ENCODE measurements at places on chromosomes 7 and 10.

- peaks cover 1% of the 10 kb centered on the region for H3K4me1 ChIP-seq
- DNase-seq = no peak
- no peaks in the 10 kb centered on the region for H3K36me3 ChIP-seq
- H3K27me3 ChIP-seq = peaks cover 25% of the 10 kb centered on the region
- no peak overlapping the region for H3K4me3 ChIP-seq
Measured at GRCh38 chr10:109966961-109967738, 40.6 kb upstream of the ADD3 start.

DNA sequence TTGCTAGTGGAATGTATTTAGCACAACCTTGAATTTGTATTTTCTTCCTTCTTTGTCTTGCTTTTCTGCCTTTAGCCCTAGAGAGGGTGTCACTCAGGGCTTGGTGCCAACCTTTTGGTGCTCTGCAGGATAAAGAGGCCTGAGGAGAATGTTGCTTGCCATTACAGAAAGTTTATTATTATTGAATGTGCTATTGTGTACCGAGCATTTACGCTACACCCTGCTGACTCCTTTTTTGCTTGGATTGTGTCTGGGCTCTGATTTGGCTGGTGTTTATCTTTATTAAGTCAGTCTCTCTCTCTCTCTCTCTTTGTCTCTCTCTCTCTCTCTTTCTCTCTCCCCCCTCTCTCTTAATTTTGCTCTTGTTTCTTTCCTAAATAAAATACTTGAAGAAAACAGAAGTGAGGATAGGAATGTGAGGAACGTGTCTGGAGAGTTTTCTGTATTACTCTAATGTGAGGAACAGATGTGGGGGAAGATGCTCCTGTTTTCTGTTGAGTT lies 284.4 kb upstream of the PHYHIPL start:
- no peaks in the 10 kb centered on the region for H3K27me3 ChIP-seq
- no peaks in the 10 kb centered on the region for H3K4me1 ChIP-seq
- H3K36me3 ChIP-seq = no peaks in the 10 kb centered on the region
- H3K27ac ChIP-seq = no peak overlapping the region
- H3K4me3 ChIP-seq = no peak overlapping the region

GRCh38 chr7:27364344-27364758 lies 121.7 kb downstream of the EVX1 start:
- H3K36me3 ChIP-seq = no peaks in the 10 kb centered on the region
- no peaks in the 10 kb centered on the region for H3K4me1 ChIP-seq
- H3K4me3 ChIP-seq = no peak overlapping the region
- DNase-seq = no peak
- no peaks in the 10 kb centered on the region for H3K27me3 ChIP-seq
- H3K27ac ChIP-seq = no peak overlapping the region

GRCh38 chr7:40721342-40721949 lies 586.6 kb downstream of the SUGCT start:
- no peaks in the 10 kb centered on the region for H3K36me3 ChIP-seq
- peaks cover 7% of the 10 kb centered on the region for H3K4me1 ChIP-seq
- no peak for DNase-seq
- no peaks in the 10 kb centered on the region for H3K27me3 ChIP-seq

DNA sequence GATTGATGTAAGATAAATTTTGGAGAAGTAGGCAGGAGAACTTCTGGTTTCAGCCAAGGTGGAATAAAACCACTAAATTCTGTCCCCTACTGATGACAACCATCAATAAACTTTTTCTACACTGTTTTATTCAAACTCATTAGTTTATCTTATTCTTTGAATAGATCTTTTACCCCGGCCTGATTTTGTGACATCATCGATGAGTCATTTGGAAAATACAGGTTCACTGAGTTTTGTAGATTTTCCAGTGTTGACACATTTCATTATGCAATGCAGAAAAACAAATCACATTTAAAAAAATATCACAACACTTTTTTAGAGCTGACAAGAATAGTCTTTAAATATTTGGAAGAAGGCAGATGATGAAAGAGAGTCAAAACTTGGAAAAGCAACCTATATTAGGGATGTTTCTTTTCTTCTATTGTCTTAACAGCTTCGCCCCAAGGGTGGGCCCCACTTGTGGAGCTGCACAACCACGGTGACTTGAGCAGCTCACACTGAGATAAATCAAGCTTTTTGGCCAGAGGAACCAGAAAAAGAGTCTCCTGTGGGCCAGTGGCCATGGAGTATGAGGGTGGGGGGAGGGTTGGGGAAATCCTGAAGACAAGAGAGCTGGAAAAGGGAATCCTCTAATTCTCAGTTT lies 112.8 kb downstream of the PTEN start:
- no peak overlapping the region for H3K27ac ChIP-seq
- DNase-seq = no peak
- peaks cover 7% of the 10 kb centered on the region for H3K4me1 ChIP-seq
- H3K4me3 ChIP-seq = no peak overlapping the region
- peaks cover 3% of the 10 kb centered on the region for H3K36me3 ChIP-seq
- H3K27me3 ChIP-seq = no peaks in the 10 kb centered on the region
